ENCODE measurements at places on chromosomes 3 and 15.

DNA sequence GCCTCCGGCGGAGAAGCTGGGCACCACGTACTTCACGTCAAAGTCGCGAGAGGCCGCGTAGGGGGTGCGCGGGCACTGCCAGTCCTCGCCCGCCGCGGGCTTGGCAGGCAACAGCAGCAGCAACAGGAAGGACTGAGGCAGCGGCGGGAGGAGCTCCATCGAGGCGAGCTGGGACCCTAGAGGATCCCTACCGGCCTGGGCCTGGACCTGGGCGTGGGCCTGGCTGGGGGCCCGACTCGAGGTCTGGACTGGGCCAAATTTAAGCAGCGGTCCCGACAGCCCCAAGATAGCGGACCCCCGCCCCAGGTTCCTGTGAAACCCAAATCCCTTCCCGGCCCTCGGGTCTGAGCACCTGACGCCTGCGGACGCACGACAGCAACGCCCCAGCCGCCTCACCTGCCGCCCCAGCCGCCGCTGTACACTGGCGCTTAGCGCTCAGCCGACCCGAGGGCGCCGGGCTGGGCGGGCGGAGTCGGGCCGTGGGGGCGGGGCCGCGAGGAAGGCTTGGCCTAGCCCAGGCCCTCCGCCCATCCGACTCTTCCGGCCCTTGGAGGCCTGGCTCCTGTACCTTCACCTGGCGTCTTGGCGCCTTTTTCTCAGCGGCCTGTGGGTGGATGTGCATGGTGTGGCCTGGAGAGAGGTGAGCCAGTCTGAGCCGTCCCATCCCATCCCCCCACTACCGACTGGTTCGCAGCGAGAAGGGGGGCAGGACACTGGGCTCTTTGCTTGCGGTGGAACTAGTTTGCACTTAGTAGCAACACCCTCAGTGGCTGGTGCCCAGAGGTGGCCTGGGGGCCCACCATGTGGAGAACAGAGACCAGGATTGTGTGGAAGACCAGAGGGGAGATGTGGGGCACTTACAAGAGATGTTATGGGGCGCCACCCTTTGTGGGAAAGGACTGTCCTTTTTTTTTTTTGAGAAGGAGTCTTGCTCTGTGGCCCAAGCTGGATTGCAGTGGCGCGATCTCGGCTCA, at the start of gene MST1R:
Gene MST1R, minus strand, starts transcription at position 423 of the 974 bp plus-strand sequence. Its CDS starts 264 bp downstream, at position 159.
- DNase-seq: peak; percentile 98

DNA sequence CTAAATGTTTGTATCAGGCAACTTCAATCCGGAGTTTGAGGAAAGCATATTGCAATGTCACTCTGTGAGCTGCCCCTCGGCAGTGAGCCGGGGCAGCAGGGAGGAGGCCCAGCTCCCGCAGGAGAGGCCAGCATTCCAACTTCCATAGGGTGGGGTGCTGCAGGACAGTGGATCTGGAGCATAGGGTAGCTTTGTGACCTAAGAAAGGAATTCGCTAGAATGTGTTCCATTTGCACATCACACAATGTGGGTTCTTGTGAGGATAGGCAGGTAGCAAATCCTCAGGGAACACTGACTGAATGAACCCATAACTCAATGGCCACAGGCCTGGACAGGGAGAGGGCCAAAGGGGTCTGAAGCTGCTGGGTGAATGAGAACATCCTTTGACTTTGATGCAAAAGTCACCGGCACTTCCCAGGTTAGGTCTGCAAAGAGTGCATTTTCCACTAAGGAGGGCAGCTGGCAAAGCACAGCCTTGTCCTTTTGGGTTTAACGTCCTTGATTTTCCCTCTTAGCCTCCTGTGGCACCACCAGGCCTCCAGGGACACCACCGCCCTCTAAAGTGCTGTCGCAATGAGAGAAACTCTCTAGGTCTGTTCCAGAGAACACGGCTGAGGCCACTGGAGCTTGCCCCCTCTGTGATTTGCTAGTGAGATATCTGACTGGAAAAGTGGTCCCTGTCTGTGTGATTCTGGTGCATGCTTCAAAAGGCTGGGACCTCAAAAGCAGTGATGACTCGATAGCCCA, 36.2 kb downstream of the GABRB3 start:
- peak; percentile 73 for DNase-seq

DNA sequence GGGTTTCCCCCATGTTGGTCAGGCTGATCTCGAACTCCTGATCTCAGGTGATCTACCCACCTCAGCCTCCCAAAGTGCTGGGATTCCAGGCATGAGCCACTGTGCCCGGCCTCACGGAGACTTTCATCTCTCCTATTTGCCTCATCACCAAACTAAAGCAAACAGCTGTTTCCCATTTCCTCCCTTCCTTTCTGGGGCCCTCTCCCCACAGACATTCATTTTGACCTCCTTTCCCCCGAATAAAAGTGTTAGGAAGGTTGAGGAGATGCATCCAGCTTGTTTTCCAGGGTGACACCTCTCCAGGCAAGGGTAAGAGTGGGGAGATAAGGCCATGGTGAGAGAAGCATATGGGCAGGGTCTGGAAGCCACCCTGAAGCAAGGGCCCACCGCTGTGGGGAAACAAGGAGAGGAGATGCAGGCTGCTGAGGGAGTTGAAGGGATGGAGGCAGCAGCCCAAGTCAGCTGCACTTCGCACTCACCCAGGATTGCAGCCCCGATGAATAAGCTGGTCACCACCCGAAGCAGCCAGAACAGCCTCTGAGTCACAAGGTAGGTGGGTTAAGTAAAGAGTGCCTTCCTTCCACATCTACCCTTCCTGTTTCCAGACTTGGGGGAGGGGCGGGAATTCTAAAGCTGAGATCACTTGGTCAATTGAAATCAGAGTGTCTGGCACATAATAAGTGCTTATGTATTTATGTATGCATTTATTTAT, 7.7 kb downstream of the DUOXA2 start:
- DNase-seq: no peak

DNA sequence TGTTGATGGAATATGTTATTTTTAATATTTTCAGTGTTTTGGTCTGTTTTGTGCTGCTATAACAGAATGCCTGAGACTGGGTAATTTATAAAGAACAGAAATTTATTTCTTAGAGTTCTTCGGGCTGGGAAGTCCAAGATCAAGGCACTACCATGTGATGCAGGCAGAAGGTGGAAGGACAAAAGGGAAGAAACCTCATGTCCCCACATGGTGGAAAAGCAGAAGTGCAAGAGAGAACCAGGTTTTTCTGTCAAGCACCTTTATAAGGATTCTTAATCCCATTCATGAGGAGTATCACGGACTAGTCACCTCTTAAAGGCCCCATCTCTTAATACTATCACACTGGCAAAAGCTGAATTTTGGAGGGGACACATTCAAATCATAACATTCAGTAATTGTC, 57.9 kb upstream of the EPHB3 start:
- peak; percentile 23 for DNase-seq

GRCh38 chr3:8503461-8503860, 1.8 kb downstream of the LMCD1 start:
- no peak for DNase-seq

DNA sequence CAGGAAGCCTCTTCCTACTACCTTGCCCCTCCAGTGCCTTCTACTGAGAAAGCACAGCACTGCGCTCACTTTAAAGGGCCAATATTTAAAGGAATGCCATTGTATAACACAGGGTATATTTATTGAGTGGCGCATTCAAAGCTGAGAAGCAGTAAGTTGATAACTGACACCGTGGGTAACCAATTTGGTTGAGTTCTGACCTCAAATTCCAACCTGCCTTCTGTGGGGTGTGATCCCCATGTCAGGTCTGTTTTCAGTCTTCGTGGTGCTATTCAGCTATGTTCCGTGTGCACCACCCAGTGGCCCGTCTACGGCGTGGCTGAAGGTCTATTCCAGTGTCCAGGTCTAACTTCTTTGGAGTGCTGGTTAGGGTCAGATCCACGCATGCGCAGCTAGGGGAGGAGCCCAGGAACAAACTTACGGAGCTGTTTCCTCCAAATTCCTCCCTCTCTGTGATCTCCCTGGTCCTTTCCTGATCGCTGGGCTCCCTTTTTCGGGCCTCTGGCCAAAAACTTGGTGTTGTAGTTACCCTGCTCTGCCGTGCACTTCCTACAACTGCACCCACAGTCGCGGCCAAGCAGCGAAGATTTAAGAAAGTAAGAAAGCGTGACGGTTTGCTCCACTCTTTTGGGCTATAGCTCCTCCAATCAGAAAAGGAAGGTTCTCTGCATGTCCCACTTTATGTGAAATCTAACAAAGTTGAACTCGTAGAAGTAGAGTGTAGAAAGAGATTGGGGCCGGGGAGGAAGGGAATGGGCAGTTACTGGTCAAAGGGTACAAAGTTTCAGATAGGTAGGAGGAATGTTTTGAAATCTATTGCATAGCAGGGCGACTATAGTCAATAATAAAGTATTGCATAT, 7.7 kb downstream of the LRRC2 start:
- DNase-seq: peak; percentile 70

DNA sequence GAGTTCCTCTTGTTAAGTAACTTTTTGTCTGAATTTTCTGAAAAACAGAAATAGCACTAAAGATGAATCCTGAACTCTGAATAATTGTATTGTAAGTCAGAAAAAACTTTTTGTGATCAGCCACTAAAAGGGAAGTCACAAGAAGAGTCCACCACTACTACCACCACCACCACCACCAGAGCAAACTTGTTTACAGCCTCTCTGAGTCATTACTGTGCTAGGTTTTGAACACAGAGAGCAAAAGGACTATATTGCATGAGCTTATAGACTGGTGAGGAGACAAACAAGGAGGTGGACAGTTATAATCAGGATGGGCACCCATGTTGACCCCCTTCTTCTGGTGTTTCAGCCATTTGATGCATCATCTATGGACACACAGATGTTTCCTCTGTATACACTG, 141.7 kb downstream of the IL5RA start:
- DNase-seq: no peak

DNA sequence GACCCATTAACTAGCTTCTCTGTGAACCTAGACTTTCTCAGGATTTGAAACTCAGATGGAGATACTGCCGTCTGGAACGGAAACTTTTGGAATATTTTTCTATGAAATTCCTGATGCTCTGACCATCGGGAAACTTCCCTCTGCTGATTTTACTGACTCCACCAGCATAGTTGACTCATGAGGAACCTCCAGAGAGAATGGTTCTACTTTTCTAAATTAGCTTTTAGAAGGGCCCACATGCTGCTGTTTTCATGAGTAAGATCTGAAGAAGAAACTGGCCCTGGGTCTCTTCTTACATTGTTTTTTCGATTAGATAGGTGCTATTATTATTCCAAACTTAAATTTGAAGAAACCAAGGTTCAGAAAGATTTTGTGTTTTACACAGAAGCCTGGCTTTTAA, 326.3 kb upstream of the NR2E3 start:
- no peak for DNase-seq

DNA sequence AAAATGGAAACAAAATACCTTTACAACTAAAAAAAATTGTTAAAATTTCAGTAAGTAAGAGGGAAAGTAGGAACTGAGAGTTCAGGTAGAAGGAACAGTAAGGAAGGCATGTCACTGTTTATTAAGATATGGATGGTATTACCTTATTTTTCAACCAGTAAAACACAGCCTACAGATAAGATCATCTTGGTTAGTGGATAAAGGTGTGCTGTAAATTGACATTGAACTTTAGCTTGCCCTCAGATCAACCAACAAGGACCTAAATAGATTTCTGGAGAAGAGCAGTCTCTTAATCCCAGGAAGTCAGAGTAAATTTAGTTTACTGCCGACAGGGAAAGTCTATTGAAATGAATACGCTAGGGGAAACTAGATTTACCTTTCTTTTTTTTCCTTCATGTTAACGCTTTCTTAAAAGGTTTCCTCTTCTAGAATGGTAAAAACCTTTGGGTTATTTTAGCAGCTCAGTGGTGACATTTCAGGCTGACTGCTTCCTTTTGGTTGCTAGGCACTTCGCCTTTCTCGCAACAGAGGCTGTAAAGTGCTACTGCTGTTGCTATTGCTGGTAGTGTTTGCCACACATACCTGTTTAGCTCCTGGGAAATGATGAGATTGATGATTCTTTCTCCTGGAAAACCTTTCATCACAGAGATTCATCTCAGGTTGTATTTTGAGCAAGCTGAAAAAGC, 12.9 kb downstream of the DZIP3 start:
- peak; percentile 54 for DNase-seq

Data from GM23338 (cell line).